Iris pigment epithelial cell (primary cell): ENCODE measurements at places on chromosomes 4 and X.

DNA sequence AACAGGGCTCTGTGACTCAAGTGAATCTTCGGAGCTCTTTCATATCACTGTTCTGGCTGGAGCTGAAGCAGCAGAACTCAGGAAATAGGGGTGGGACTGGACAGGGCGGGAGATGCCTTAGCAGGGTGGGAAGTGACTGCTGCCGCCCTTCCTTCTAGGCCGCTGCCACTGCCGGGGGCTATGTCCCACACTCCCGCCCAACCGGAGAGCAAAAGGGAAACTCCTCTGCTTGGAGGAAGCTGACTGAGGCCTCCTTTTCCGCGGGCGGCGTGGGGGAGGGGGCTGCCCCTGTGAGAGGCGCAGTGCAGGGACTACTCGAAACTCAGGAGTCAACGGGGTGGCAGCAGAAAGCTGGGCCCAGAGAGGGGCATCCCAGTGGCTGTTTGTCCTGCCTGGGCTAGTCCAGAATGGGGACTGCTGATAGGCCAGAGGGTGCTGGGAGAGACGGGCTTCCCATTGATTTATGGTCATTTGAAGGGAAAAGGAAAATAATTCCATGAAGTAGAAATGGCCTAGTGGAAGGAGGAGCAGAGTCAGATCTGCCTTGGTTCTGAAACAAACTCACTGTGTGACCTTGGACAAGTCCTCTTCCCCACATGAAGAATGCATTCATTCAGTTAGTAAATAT is 36.9 kb downstream of the STARD8 start:
- DNase-seq = no peak

DNA sequence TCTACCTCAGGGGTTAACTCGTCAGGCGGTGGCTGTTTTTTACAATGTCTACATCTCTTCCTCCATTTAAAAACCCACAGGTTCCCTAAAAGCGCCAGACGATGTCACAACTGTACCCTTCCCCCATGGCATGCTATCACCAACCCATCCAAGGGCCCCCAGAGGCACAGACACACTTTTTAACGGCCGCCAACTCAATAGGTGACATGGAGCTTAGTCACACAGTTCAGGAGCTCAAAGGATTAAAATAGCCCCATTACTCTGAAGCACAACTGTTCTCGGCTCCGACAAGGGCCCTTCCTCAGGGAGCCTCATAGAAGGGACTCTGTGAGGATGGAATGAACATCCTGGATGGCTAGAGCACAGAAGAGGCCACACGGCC is 12.4 kb downstream of the SH3KBP1 start:
- DNase-seq = no peak

- DNase-seq = no peak
These were observed 48.9 kb upstream of the SPP1 start for GRCh38 chr4:87926554-87927098.

- peak; percentile 61 for DNase-seq
These were observed 689 bp downstream of the METAP1 start for GRCh38 chr4:98996056-98996764.

- DNase-seq = peak; percentile 78
These were observed 143.9 kb downstream of the BCOR start for GRCh38 chrX:39953879-39954278.

DNA sequence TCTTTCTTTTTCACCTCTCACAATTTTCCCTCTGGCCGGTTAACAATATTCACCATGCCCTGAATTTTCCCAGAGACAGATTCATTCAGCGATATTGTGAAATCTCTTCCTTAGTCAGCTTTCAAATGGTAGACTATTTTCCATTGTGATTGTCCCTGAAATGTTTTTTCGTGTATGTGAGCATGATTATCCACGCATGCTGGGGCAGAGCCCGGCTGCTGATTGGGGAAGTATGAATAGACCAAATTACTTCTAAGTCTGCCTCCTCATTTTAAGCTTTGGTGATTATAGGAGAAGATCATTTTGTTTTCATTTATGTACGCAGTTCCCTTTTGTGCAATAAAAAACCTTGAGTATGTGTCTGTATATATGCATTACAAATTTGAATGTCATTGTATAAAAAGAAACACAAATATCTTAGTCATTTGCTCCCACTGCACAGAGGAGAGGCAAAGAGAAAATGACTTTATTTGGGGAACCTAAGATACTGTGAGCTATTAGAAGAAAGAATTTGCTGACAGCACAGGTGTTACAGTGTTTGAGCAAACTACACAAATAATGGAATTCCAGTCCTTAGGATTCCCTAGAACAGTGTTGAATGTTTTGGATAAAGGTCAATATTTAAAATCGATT is 11.3 kb downstream of the DTHD1 start:
- no peak for DNase-seq

GRCh38 chr4:3096202-3096601 is 21.7 kb downstream of the HTT start:
- no peak for DNase-seq

GRCh38 chr4:17894421-17894820 is 83.6 kb downstream of the NCAPG start:
- no peak for DNase-seq

- DNase-seq = no peak
These were observed 88.1 kb downstream of the MGST2 start for GRCh38 chr4:139753686-139754085.

GRCh38 chr4:122533841-122534240 is 77.3 kb upstream of the IL2 start:
- no peak for DNase-seq

DNA sequence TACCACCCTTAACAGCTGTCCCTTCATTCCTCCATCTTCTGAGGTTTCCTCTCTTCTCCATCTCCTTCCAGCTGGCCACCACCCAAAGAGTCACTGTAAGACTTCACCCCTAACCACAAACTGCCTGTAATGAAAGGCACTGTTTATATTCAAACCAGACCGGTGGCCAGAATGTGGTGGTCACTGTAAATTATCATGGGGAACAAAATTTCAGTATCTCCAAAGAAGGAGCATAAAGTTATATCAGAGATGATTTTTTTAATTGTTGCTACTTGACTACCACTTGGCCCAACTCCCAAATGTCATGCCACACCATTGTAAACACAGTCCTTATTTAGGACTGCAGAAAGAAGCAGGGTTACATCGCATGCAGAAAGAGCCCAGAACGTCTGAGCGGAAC is 44.8 kb downstream of the SMARCA1 start:
- peak; percentile 66 for DNase-seq

DNA sequence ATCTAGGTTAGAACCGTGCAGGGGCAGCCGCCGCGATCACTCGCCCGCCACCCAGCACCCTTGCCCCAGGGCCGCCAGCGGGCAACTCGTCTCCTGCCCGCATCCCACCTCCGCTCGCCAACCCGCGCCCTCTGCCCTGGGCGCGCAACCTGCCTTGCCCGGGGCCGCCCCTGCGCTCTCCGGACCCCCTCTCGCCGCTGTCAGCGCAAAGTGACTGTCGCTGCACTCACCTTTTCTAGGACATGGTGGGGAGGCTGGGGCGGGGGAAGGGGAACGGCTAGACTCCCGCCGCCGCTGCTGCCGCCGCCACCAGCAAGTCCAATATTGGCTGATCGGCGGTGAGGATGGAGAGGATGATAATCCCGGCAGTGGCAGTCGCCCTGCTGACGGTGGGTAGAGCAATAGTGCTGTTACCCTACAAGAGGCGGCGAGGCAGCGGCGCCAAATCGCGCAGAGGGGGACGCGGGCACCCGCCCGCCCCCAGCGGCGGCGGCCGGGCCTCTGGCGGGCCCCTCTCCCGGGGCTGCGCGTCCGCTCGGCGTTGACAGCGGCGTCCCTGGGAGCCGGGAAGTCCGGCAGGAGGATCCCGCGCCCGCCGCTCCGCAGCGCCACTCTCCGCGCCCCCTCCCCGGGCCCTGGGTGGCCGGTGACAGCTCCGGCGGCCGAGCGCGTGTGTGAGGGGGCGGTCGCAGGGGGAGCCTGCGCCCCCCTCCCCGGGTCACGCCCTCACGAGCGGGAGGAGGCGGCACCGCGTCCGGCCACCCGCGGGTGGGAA is 2.3 kb upstream of the NR3C2 start:
- DNase-seq = peak; percentile 5

- DNase-seq = no peak
These were observed 51.7 kb downstream of the SCD5 start for GRCh38 chr4:82746705-82747574.

GRCh38 chr4:142781114-142781513 is 65.0 kb downstream of the INPP4B start:
- DNase-seq = no peak

GRCh38 chrX:38154340-38154739 is 66.3 kb downstream of the SRPX start:
- DNase-seq = no peak

GRCh38 chr4:89114100-89114499 is 2.8 kb downstream of the TIGD2 start:
- DNase-seq = no peak

GRCh38 chrX:39162322-39162735 is 361.1 kb downstream of the MID1IP1 start:
- DNase-seq = no peak

GRCh38 chr4:54550395-54551171 is 107.2 kb upstream of the KIT start:
- peak; percentile 15 for DNase-seq

DNA sequence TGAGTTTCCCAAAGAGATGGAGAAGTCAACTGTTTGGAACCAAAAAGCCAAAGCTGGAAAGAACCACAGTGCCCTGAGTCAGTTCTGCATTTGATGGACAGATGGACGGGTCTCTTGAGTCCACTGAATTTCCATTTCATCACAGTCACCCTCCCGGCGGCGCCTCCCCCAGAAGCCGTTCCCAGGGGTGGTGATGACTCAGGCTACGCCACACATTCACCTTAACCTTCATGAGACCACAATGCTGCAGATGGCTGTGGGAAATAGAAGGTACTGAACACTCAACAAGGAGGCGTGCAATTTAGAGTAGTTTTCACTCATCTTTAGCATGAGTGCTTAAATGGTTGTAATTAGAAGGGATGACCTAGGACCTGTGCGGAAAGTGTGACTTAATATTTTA is 61.3 kb downstream of the STOX2 start:
- no peak for DNase-seq

GRCh38 chrX:83535417-83536196 is 27.5 kb downstream of the POU3F4 start:
- no peak for DNase-seq

DNA sequence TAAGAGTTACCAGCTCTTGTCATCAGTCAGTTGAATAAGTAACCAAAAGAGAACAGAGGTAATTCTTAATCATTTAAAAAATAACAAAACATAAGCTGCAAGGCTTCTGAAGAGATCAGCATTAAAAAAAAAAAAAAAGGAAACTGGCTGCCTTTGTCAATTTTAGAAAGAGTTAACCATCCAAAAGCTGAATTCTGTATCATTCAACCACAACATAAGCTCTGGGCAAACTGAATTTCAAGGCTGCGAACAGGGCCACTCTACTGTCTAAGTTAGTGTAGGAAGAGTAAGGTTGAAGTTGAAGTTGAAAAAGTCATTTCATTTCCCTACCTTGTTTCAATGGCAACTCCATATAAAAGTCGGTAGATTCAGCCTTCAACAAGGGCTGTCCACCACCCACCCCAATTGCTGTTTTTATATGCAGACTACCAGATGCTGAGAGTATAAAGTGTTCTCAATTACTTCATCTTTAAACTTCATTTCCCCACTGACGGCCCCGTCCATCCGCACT is 1.1 kb upstream of the LIN54 start:
- no peak for DNase-seq

- peak; percentile 94 for DNase-seq
These were observed 466.8 kb upstream of the FAM241A start for GRCh38 chr4:111678479-111678878.

DNA sequence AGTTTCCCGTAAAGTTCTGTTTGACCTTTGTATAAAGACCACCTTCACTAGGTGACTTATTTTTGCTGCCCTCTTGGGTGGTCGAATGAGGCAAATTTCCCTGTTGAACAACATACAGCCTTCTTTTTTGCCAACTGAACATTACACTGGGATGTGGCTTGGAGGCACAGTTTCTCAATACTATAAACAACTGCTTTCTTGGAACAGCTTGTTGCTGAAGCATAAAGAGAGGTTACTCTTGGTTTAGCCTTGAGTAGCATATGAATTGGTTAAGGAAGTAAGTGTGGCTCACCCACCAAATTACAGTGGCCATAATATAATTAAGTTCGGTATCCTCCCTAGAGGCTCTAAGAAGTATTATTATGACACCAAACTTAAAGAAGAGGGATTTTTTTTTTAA is 40.0 kb downstream of the HHIP start:
- no peak for DNase-seq

GRCh38 chrX:101803451-101803850 is 128.4 kb downstream of the ZMAT1 start:
- DNase-seq = peak; percentile 17

DNA sequence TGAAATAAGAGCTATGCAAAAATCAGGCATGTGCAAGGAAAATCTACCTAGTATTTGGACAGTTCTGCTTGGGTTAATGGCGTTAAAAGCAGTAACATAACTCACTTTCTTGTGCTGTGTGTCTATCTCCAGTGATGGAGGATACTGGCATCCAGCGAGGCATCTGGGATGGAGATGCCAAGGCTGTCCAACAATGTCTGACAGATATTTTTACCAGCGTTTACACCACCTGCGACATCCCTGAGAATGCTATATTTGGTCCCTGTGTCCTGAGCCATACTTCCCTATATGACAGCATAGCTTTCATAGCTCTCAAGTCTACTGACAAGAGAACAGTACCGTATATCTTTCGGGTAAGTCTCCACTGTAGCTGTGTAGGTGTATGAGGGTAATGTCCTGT is 2.6 kb downstream of the PRDM8 start:
- DNase-seq = no peak

- DNase-seq = no peak
These were observed 124.0 kb downstream of the FAM53A start for GRCh38 chr4:1559896-1560650.

- peak; percentile 1 for DNase-seq
These were observed 458.1 kb downstream of the STIM2 start for GRCh38 chr4:27318740-27319139.

DNA sequence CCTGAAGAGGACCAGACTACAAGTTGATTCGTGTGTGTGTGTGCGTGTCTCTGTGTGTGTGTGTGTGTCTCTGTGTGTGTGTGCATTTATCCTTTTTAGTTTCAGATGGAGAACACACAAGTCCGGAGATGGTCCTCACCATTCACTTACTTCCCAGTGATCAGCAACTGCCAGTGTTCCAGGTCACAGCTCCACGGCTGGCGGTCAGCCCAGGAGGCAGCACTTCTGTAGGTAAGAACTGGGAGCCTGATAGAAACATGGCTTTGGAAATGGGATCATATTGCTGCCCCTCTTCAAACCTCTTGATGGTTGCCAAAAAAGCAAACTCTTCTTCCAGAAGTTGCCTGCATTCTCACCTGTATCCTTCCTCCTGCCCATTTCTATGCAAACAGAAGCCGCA is 122.6 kb upstream of the ANXA3 start:
- no peak for DNase-seq

- DNase-seq = peak; percentile 12
These were observed 5.5 kb downstream of the GSTCD start for GRCh38 chr4:105714071-105714521.
